Uterus (tissue), 4 donors: ENCODE measurements at places on chromosomes 3 and 15.

DNA sequence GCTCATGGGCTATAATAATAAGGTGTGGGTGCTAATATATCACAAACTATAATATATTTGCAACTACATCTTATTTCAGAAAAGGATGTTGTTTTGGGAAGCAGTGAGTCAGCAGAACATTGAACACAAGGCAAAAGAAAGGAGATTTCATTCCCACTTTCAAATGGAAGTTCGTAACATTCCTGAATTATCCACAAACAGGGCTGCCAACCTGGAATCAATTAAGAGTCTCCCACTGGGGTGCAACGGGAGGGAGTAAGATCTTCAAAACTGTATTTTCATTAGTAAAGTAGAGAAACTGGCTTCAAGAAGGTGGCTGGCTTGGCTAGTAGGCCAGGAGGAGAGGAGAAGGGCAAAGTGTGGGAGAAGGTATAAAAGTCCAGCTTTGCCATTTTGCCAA is 479.6 kb downstream of the CNTN3 start:
- DNase-seq, result no peak

DNA sequence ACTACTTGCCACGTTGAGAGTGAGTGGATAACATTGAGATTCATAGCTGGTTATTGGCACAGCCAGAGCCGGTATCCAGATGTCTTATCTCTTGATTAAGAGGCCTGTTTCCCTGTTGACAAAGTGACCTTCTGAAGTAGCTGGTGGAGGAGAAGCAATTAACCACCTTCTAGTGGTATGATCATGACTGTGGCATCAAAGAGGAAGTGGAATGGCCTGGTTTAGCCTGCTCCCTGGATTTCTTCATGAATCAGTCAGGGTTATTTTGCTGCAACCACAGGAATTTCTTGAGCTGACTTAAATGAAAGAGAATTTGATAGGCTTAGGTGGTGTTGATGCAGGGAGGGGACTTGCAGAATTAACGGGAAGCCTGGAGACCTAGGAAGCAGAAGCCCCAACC is 398.3 kb downstream of the MFSD1 start:
- no peak for DNase-seq

- DNase-seq, result no peak
These were observed 478.9 kb upstream of the GOLIM4 start for GRCh38 chr3:168574455-168575158.

DNA sequence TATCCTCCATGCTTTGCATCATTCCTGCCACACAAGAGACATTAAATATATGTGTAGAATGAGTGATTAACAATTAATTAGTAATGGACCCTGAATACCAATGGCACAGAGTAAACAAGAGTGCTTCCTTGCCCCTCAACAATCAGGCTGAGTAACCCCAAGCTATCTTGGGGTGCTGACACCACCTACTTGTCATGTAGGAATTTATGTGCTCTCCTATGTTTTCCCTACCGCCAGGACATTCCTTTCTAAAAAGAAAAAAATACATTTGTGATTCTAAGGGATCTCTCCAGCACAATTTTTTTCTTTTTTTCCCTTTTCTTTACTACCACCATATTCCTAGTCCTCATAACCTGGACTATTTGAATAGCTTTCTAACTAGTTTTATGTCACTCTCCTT is 449.1 kb downstream of the MFSD1 start:
- no peak for DNase-seq

- no peak for DNase-seq
These were observed 2.0 kb downstream of the SIDT1 start for GRCh38 chr3:113534365-113534764.
